Stimulated activated CD4-positive, alpha-beta T cell treated with anti-CD3 and anti-CD28 coated beads, Interleukin-1b, Interleukin-23, amount 100 ng/mL, for 24 hours (primary cell): ENCODE measurements at places on chromosomes 7 and 10.
A peak's percentile ranks its signal among the peaks of the same experiment; 100 is the strongest.

- no peak for DNase-seq
These were observed 54.7 kb downstream of the MAPK8 start for GRCh38 chr10:48361176-48361575.

DNA sequence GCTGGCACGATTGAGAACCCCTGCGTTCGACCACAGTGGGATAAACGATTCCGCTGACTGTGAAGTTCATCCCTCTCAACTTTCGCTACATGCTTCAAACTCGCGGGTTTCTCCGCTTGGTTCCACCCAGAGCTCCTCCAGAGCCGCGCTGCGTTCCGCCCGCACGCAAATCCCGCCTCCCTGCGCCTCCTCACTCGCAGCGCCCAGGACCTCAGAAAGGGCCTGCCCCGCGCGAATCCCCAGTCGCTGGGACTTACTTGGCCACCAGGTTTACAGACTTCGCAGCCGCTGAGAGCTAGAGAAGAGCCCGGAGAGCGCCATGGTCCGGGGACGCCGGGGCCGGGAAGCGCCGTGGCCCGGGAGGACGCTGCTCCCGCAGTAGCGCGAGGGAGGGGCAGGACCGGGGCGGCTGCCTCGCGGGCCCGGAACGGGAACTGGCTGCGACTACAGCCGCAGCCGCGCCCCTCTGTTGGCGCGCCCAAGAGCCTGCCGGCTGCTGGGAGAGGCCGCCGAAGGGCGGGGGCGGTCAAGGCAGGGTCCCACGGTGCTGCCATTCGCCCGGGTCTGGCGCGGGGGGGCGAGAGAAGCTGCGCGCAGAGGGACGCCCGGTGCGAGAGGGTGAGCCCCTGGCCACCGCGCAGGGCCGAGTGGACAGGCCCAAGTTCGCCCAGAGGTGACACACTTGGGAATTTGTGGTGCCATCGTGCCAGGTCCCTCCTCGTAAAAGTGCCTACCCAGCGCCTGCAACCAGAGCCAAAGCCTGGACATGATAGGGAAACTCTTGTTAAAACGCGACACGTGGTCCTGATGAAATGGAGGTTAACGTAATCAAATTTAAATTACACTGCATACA lies at the start of gene NOD1:
NOD1 (minus strand) TSS at position 436 of the 853 bp plus-strand sequence. CDS start 21,863 bp downstream, outside the sequence.
- peak; percentile 37 for DNase-seq

GRCh38 chr7:66379542-66380160 lies 174.5 kb downstream of the TPST1 start:
- DNase-seq: no peak

- no peak for DNase-seq
These were observed 7.6 kb downstream of the CPA2 start for GRCh38 chr7:130274296-130274695.

DNA sequence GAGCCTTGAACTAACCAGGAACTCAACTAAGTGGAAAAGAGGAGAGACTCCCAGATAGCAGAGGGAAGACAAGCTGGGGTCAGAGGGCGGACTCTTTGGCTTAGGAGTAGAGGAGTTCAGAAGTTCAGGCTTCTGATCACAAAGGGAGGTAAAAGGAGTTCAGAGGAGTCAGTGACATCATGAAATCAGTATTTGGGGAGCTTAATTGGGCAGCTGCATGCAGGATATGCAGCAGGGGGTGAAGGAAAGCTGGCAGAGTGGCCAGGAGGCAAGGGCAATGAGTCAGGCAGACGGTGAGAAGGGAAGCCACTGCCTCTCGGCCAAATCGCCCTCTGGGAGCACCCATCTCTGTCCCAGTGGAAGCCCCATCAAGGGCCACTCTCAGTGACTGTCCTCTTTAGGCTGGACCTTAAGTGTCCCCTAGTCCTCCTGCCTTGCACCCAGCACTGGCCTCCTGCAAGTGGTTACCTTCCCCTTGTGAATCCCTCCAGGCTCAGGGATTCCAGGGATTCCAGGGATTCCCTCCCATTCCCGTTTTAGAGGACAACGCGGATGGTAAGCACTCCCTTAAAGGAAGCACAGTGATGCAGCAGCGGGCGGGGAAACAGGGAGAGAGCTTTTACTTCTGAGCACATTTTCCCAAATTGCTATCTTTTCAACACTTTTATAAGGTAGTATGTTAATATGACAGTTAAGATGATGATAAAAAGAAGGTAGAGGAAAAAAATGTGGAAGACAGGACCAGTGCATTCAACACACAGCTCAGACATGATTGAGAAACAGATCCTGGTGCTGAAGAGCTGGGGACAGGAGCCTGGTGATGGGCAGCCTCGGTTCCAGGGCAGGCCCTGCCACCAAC lies 72.6 kb downstream of the KCNMA1 start:
- DNase-seq: no peak

GRCh38 chr7:901388-902154 lies 25.2 kb downstream of the GET4 start:
- no peak for DNase-seq

GRCh38 chr7:155337946-155338631 lies 40.4 kb downstream of the INSIG1 start:
- no peak for DNase-seq

GRCh38 chr10:58885686-58886345 lies 290.6 kb upstream of the PHYHIPL start:
- DNase-seq: no peak

DNA sequence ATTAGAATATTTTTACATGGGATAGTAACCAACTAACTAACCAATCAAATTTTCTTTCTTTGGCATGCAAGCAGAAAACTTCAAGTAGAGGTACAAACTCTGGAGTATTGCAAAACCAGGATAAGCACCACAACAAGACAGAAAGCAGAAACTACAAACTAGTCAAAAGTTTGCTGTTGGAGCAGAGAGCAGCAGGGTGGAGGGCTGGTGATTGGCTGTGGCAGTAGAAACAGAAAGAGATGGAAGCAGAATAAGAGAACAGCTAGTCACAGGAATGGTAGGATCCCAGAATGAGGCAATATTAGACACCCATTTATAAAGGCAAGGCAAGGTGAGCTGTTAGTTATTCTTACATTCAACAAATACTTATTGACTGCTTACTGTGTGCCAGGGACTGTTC lies 6.8 kb upstream of the MACC1 start:
- DNase-seq: no peak

DNA sequence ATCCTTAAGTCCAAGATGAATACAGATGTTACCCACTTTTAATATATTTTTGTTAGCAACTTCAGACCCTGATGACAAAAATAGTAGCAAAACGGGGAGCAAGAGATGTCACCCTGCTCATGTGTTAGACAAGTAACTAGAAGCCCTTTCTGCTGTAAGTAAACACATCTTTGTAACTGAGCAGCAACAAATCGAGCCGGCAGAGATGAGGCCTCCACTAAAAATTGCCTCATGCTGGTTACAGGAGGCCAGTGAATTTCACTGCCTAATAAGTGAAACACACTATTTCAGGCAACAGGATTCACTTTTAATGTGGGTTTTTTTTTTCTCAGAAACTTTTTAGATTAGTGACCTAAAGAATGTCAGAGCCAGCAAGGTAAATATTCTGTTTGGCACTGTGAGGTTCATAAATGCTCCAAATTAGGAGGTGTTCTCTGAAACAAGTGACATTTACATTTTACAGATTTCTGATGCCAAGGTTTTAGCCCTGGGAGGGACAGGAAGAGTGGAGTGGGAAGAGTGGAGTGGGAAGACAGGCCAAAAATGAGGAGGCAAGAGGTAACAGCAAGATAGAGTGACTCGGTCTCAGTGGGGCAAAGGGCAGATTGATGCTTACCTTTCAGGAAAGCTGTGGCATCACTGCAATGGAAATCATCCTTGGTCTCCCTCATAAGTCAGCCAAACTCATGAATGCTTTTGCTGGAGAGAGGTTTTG lies 53.6 kb upstream of the LRRC17 start:
- no peak for DNase-seq

GRCh38 chr10:110444004-110444337 lies 53.7 kb upstream of the DUSP5 start:
- no peak for DNase-seq

GRCh38 chr10:36692759-36693158 lies 432.6 kb upstream of the ANKRD30A start:
- no peak for DNase-seq
